ENCODE measurements at places on chromosomes 7 and 10.
A peak's percentile ranks its signal among the peaks of the same experiment; 100 is the strongest.

DNA sequence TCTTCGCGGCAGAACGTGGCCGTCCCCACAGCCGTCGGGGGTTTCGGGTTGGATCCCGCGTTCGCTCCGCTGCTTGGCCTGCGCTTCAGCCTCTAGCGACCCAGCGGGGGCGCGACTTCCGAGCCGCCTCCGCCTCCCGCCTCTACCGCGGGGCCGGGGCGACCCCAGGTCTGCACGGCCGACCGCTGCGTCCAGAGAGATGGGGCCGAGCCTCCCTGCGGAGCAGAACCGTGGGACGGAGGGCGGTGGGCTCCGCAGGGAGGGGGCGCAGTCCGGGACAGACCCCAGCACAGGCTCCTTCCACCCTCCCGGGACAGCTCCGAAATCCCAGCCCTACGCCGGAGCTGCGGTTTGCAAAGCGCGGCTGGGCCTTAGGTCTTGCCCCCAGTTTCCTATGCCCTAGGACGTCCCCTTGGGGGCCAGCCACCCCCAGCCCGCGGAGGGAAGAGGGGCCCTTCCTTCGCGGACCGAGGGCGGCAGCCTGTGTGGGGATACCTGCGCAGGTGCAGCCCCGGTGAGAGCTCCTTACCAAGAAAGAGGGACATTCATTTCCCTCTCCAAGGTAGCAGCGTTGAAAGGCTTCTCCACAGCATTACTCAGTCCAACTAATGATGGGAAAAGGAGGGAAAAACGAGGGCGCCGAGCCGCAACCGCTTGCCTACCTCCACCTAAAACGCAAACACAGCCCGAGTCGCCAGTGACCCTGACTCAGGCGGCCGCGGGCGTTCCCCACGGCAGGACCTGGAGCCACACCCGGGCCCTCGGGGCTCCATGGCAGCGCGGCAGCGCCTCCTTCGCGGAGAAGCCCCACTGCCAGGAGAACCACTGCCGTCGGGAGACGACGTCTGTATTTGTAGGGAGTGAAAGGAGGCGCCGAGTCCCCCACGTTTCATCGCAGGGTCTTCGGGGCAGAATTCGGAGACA lies 115.7 kb downstream of the BMS1 start:
- DNase-seq: peak; percentile 20

GRCh38 chr10:129760416-129760815 lies 203.7 kb downstream of the EBF3 start:
- peak; percentile 26 for DNase-seq

GRCh38 chr10:109933984-109934565 lies 10.8 kb upstream of the XPNPEP1 start:
- DNase-seq: no peak

GRCh38 chr7:129514683-129515082 lies 12.4 kb downstream of the SMKR1 start:
- DNase-seq: no peak

GRCh38 chr10:119408969-119409371 lies 133.5 kb downstream of the RGS10 start:
- no peak for DNase-seq

DNA sequence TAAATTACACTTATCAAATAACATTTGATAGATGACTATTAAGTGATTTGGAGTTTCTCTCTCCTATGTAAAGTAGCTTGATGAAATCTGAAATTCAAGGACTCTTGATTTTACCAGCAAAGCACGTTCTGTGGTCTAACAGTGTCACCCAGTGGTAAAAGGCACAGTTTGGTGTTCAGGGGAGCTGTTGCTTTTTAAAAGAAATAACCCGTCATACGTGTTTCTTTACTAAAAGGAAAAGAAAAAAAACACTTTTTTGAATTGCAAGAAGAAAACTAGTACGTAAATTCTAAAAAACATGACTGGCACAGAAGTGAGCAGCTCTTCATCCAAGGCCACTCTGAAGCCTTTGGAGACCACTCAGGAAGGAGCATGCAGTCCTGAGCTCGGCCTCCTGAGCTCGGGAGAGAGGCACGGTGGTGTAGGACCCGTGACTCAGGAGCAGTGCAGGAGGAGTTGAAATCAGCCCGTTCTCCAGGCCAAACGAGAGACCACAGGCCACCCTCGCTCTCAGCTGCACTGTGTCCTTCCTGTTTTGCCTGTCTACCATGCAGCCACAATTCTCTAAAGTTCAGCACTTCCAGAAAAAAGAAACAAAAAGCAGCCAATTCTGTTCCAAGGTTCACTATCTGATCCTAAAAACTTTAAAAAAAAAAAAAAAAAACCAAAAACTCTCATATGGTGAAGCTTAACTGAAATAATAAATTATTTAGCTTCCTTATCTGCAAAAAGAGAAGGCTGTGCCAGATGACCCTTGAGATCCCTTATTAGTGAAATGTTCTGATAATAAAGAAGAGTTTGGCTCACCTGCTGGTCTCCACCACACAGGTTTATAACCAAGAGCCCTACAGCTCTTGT lies 212.6 kb upstream of the FRMD4A start:
- peak; percentile 80 for DNase-seq

Data from kidney (tissue), 22 donors.